Astrocyte (in vitro differentiated cells and primary cell): ENCODE measurements at places on chromosomes 6 and 20. TPM values are rescaled to one million over a fixed set of nuclear protein-coding genes. Genes with fewer than 3 reads are reported as not detected.

Gene OPRL1
- 2.8 and 3.6 TPM in 2 replicates for total RNA-seq

GRCh38 chr6:157216570-157216969 lies 106.7 kb downstream of the TMEM242 start:
- no peak for DNase-seq

DNA sequence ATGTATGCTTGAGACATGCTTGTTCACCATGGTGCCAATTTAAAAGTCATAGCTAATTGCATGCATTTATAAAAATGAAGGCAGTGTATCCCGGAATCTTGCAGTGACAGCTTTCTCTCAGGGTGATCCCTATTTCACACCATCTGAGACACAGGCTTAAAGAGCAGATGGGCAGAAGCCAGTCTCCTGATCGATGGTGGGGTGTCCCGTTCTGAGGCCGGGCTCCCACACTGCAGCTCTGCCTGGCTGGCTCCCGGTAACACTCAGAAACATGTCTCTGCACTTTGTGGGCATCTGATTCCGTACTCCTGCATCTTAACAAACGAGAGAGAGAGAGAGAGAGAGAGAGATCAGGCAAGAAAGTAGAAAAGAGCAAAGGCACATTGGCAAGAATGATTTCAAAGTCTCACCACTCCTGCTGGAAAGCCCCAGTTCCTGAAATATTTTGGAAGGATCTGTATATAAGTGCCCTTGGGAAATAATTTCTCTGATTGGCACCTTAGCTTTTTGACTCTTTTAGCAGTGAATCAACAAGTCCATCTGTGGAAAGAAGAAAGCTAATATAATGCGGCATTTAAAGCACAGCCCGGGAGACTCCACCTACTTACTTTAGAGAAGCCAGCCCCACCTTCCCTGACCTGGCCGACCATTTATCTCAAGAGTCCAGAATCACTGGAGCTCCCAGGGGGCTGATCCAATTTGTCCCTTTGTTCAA lies 36.8 kb upstream of the EXOC2 start:
- DNase-seq: no peak

DNA sequence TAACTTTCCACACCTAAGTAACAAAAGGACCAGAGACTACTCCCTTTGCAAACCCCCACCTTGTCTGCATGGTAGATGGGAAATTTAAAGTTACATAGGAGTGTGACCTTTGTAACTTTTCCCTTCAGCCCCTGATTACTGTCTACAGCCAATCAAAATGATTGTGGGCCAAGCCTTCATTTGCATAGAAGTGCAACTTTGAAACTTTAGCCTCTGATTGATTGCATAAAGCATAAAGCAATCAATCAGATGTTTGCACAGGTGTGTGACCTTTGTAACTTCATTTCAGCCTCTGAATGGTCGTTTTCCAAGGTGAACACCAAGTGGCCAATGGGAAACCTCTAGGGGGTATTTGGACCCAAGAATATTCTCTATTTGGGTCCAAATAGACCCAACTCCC lies 46.1 kb downstream of the PRKN start:
- DNase-seq: no peak

GRCh38 chr6:11143394-11144371 lies 32.2 kb upstream of the ERVFRD-1 start:
- peak; percentile 93 for DNase-seq

DNA sequence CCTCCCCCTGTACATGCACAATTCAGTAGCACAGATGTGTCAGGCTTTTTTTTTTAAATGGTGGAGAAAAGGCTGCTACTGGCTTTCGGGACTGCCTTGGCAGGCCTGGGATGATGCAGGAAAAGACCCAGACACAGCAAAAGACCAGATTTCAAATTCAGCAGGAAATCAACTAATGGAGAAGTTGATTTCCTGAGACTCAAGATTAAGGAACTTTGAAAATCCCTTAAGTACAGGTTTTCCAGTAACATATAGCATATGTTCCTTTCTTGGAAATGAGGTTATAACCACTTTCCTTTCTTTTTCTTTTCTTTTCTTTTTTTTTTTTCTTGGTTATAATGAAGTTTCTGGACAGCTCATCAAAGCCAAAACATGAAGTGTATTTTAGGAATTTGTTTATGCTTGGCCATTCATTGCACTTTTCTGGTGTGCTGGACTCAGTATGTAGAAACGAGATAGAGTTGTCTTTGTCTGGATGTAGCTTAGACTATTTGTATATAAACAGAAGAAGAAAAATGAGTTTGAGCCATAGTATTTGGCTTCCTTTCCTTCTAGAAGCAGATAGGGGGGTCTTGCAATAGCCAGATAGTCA lies 119.4 kb downstream of the SASH1 start:
- peak; percentile 67 for DNase-seq

DNA sequence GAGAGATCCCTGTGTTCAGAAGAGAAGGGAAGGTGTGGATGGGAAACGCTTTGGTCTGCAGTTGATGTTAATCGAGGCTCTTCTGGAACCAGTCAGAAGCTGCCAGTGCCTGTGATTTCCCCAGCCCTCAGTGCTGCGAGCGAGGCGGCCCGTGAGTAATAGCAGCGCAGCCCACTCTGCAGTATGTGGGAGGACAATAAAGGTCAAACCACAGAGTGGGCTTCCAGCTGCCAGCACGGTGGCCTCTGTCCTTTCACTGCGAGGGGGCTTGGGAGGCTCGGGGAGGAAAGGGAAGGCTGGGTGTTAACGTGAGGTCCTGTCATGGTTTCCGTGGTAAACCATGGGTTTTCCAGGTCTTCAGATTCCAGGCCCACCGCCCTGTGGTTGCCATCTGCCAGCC lies 32.3 kb upstream of the TAGAP start:
- DNase-seq: no peak

DNA sequence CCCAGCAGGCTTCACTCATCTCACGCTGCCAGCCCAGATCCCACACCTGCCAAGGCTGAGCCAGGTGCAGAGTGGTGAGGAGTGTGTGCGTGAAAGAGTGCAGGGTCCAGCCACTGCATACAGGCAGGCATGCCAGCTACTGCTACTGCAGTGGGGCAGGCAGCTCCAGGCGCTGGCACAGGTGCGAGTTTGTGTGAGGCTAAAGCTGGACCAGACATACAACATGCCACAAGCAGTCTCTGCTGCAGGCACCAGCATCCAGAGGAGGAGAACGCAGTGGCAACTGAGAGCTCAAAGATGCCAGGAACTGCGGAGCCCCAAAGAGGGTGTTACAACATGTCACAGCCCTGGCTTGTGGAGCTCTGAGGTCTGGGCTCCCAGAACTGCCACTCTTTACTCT lies 149.8 kb downstream of the EYS start:
- no peak for DNase-seq

DNA sequence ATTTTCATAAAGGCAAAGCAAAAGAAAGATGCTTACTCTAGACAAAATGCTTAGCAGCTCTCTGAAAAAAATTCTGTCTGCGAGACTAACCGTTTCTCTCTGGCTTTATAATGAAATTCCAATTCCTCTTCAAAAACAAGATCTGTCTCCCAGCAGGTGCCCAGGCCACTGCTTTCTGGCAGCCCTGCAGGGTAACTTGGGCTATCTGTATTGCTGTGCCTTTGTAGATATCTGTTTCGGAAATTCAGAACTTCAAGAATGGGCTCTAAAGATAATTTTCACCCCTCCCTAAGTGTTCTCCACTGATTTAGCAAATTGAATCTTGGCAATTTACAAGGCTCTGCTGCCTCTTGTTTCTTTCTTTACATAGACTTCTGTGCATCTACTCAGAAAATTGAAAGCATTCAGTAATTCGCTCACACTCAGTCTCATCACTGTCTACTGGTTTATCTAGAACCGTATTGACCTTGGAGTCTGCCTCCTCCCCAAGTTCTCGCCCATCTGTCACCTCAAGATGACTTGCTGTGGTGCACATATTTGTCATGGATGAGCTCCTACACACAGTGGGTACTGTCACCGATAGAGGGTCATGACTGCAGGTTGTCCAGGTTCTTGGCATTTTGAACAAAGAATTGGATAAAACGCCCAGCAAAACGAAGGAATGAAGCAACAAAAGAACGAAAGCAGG lies 26.4 kb upstream of the FABP7 start:
- DNase-seq: no peak

DNA sequence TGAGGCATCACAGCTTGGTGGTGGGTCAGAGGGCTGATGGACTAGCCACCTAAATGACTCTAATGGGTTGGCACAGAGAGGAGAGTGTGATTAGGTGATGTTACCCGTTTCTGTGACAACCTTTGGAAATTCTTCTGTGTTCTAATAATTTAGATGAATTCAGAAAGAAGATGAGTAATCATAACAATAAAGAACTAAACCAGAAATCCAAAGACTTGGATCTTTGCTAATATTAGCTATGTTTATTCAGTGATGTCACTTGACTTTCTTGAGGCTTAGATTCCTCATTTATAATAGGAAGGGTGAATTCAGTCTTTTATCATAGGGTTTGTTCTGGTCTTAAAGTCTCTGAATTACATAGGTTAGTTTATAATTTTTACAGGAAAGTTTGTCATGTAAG lies 19.9 kb downstream of the CRYBG1 start:
- no peak for DNase-seq

- peak; percentile 73 for DNase-seq
These were observed 680.5 kb downstream of the QKI start for GRCh38 chr6:164095056-164095455.

GRCh38 chr20:54250691-54251090 lies 42.8 kb downstream of the PFDN4 start:
- no peak for DNase-seq

DNA sequence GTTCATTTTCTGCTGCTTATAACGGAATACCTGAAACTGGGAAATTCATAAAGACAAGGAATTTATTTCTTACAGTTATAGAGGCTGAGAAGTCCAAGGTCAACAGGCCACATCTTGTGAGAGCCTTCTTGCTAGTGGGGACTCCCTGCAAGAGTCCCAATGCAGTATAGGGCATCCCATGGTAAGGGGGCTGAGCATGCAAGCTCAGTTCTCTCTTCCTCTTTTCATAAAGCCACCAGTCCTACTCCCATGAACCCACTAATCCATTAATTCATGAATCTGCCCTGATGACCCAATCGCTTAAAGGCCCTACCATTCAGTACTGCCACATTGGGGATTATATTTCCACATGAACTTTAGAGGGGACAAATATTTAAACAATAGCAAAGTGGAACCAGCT lies 26.5 kb downstream of the CYB5R4 start:
- no peak for DNase-seq

DNA sequence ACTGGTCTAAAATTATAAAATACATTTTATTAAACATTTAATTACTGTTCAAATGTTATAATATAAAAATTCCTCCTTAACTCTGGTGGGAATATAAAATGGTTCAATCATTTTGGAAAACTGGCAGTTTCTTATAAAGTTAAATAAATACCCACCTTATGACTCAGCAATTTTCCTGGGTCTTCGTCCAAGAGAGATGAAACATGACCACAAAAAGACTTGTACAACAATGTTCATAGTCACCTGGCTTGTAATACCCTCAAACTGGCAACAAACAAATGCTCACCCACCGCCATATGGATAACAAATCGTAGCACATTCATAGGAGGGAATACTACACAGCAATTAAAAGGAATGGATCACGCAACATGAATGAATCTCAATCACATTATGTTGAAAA lies 66.0 kb upstream of the RIN2 start:
- peak; percentile 59 for DNase-seq

Gene CD40
- 2.3 and 4.1 TPM in 2 replicates for total RNA-seq

- DNase-seq: peak; percentile 9
These were observed 64.9 kb downstream of the C6orf58 start for GRCh38 chr6:127641905-127642304.

DNA sequence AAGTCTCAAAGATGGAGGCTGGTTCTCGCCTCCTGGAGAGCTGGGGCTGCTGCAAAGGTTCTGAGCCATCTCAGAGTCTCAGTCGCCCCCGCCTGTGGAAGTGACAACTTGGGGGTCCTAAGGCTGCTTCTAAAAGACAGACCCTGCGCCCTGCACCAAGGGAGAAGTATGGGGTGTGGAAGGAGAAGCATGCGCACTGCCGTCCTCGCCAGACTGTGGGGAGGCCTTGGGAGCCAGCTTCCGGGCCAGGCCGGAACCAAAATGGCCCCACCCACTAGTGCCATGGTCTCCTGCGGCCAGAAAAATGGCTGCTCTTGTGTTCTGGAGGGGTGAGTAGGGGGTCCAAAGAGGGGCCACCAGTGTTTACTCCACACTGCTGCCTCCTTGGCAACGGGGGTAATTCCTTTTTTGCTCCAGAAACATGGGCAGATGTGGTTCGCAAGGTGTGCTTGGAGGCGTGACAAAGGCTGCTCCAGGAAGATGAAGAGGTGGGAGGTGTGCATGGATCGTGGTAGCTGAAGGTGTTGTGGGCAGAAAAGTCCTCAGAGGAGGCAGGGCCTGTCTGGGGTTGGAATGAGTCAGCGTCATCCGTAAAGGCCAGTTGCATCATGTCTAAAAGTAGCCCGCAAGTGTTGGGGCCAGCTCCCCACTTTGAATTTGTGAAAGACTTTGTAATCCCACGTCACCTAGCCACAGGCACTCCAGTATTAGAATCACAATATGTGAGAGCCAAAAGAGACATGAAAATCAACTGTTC lies 329.8 kb upstream of the SOX4 start:
- peak; percentile 81 for DNase-seq

- DNase-seq: no peak
These were observed 370.9 kb upstream of the SOX4 start for GRCh38 chr6:21222656-21223055.

Gene HLA-DRB5
- not detected in 2 replicates for total RNA-seq

DNA sequence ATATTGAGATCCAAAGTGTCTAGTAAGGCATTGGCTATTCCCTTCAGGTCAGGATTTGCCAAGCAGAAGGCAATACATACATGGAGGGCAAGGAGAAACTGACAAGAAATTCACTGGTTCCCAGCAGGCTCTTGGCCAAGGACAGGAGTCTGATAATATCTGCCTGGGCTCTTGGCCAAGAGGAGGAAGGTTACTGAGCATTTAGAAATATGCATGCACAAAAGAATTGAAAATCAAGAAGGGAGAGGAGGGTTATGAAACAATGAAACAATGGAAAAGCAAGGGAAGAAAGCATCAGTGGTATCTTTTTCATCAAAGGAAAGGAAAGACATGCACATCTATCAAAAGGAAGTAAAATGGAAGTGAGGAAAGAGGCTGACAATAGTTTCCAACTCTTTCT lies 42.4 kb downstream of the ARHGAP18 start:
- DNase-seq: peak; percentile 54

Gene SLC22A23
- 3.7 and 5.7 TPM in 2 replicates for total RNA-seq

- peak; percentile 68 for DNase-seq
These were observed 917.8 kb upstream of the ADGRB3 start for GRCh38 chr6:67717281-67717680.

- DNase-seq: peak; percentile 1
These were observed 4.5 kb upstream of the SERINC1 start for GRCh38 chr6:122476131-122476530.

GRCh38 chr6:112802144-112802543 lies 455.0 kb downstream of the RFPL4B start:
- peak; percentile 95 for DNase-seq

DNA sequence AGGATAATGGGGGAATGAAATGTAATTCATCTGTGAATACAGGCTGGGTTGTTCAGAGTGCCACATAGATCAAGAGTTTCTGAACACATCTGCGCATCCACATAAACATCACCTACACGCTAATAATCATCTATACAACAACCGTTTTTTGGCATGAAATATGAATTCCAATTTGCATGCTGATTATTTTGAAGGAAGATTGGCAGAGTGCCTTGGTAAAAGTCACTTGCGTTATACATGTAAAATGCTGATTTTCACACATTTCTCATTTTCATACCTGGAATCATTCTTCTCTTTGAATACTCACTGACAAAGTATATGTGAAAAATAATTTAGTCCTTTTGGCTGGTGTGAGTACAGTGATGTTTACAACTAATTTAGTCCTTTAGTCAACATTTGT lies 17.7 kb downstream of the COL9A1 start:
- no peak for DNase-seq
